ENCODE measurements at places on chromosomes 7 and 10. TPM values are rescaled to one million over a fixed set of nuclear protein-coding genes. Genes with fewer than 3 reads are reported as not detected.
A peak's percentile ranks its signal among the peaks of the same experiment; 100 is the strongest.

COL26A1 gene
- 0.02 TPM for total RNA-seq

PON1 gene
- not detected for total RNA-seq

SLC39A12 gene
- total RNA-seq, result not detected

OR9A2 gene
- total RNA-seq, result not detected

C10orf67 gene
- 0.10 TPM for total RNA-seq

GNAI1 gene
- total RNA-seq, result 36.2 TPM

RBM17 gene
- 46.4 TPM for total RNA-seq

PHYHIPL gene
- total RNA-seq, result not detected

TUBAL3 gene
- not detected for total RNA-seq

ITIH5 gene
- total RNA-seq, result not detected

SMO gene
- 15.8 TPM for total RNA-seq

PIP gene
- total RNA-seq, result not detected

ATXN7L1 gene
- 4.6 TPM for total RNA-seq

GRCh38 chr7:38929460-38930171 lies 20.6 kb upstream of the VPS41 start:
- peak; percentile 4 for DNase-seq

GRCh38 chr10:42652858-42653257 lies 14.5 kb upstream of the ZNF33B start:
- DNase-seq, result no peak

DNA sequence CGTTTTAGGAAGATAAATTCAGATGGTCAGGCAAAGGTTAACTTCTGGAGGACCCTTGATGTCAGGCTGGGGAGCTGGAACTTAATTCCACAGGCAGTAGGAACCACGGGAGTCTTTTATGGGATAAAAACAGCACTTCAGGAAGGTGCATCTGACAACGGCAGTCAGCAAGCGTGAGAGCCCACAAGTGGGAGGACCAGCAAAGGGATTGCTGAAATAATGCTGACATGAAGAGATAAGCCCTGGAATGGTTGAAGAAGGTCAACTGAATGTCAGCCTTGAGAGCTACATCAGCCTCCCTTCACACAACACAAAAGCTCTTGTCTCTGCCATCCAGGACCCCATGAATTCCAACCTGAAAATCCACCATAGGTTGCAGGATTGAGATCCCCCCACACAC lies 138.8 kb downstream of the SORCS1 start:
- DNase-seq, result no peak

DNA sequence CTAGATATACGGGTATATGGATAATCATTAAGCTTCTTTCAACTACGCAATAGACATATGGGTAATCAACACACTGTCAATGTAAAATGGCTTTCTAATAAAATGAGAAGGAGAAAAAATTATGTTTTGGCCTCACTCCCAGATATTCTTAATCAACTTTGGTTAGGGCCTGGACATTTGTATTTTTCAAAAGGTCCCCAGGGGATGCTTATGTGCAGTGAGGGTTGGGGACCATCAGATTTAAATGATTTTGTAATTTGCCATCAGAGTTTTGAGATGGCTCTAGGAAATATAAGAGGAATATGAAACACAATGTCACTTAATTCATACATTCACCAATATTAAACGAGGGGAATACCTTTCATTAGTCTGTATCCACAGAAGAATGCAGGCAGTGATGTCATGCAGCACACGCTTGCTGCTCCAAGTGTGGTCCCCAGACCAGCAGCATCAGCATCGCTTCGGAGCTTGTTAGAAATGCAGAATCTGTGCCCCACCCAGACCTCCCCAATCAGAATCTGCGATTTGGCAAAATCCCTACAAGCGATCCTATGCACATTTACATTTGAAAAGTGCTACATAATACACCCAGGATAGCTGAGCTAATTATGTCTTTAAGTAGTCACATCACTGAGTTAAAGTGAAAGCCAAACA lies 75.1 kb downstream of the INHBA start:
- DNase-seq, result no peak

DNA sequence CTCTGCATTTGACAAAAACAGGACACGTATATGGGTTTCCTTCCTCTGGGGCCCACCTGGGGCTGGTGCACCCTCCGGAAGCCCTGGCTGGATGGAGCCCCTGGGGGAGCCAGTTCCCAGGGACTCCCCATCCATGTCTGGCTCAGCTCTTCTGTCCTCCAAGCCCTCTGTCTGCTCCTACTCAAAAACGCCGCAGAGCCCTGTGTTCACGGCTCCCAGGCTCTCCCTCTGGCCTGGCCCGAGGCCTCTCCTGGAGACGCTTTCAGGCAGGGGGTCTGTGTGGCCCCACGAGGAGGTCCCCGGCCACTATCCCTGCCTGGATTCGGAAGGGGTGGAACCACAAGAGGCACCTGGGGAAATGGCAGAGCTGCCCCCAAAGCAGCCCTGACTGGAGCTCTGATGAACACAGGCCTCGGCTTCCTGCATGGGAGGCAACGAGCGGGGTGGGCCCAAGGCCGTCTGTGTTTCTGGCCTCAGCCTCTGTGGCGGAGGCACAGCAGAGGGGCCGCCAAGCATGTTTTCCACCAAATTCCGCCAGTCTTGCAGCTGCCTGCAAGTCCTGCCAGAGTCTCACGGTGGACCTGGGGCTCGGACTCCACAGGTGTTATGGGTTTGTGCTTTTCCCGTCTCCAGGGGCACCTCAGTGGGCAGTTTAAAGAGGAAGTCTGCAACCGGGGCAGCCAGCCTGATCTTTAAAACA lies 22.6 kb upstream of the INPP5A start:
- DNase-seq, result no peak

DNA sequence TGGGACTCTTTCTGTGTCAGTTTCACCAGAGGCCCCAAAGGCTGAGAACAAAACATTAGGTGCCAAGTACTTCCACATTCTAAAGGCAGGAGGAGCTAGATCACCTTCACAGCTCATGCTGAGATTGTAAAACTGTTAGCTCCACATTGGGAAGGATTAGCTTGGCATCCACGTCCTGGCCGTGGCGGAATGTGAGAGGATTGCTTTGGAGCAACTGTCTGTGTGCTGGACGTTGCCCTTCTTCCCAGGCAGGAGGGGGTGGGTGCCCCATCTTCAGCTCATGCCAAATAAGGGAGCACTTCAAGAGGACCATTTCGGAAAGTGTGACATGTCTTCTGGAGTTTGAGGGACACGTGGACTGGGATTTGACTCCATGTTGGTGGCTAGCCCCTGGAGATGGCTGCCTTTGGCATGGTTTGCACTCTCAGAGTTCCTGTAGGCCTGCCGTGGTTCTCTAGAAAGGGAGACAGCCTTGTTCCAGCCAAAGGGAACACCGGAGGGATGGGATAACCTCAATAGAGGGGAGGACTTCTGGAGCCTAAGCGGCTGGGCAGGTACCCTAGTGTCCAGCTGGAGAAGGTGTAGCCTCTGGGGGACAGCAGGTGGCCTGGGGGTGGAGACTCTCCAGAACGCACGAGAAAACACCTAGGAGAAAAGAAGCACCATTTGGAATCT lies 19.9 kb upstream of the FMC1 start:
- DNase-seq, result peak; percentile 23

- no peak for DNase-seq
These were observed 113.7 kb upstream of the ANKRD1 start for GRCh38 chr10:91034494-91035159.

GRCh38 chr10:100065084-100065660 lies 16.5 kb downstream of the CPN1 start:
- DNase-seq, result no peak

DNA sequence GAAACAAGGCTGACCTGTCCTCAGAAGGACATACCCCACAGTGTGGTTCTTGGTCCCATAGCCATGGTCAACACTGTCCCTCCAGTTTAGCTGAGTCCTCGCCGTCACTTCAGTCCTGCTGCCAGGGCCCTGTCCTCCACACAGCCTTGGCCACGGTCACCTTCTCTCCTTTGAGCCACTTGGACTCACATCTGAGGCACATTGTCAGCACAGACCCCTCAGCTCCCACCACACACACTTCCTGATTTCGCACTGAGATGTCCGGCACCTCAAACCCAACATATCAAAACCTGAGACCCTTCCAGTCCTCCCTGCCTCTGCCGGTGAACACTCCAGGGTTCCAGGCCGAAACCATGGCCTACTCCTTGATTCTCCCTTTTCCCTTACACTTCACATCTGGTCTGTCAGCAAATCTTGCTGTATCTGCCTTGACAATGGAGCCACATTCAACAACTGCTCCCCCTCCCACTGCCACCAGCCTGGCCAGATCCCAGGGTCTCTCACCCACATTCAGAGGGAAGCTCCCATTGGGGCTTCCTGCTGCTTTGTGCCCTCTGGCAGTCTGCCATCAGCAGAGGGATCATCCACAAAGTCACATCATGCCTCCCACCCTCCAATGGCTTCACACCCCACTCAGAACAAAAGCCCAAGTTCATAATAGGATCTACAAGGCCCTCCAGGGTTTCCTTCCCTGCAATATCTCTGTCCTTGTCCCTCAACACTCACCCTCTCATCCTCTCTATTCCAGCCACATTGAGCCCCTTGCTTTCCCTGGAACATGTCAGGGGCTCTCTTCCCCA lies 219.6 kb upstream of the SHH start:
- DNase-seq, result no peak

- no peak for DNase-seq
These were observed 899.1 kb upstream of the AUTS2 start for GRCh38 chr7:68699090-68699711.

DNA sequence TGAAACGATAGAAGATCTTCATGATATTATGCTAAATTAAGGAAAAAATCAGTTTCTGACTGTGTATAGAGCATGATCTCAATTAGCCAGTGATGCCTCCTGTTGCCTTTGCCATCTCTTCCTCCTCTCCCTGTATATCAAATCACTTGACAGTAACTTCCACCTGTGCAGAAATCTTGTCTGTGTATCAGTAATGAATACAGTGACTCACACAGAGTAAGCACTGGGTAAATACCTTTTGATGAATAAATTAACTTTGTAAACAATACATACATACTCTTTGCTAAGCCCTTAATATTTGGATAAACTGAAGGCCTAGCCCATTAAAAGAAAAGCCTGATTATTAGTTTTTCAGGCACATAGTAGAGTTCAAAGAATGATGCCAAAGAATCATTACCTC lies 610.6 kb upstream of the NRP1 start:
- no peak for DNase-seq

DNA sequence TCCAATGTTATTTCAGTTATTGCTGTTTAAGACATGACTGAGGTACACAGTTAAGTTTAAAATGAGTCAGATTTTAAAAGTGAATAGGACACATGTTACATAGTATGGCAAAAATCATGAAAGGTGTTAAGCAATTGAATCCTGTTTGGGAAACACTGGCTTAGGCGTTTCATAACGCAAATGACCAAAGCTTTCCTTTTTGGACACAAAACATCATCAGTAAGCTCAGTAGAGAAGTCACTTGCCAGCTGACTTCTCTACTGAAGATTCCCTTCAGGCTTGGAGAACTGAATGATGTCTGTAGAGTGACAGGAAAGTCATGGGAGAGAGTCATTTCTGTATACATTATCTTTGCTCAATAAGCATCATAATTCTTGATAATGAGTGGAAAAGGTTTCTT lies 64.4 kb upstream of the RSBN1L start:
- DNase-seq, result no peak

GRCh38 chr7:133931053-133931452 lies 196.1 kb upstream of the LRGUK start:
- DNase-seq, result peak; percentile 21

- no peak for DNase-seq
These were observed 180.5 kb downstream of the CREB5 start for GRCh38 chr7:28592861-28593260.

DNA sequence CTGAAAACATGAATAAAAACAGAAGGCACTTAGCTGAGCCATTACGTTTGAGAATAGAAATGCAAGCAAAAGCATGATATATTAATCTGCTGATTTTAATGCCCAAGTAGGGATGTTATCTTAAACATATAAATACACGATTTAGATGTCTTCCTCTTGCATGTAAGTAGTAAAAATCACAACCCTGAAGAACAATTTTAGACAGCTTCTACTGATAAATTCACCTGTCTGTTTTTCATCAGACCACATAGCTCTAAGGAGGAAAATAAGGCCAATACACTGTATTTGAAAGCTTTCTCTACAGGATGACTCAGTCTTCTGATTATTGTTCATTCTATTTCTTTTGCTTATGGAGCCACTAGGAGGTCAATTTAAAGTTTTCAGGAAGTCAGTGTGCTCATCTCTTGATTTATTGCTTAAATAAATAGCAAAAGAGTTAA lies 210.9 kb upstream of the CHRM2 start:
- DNase-seq, result peak; percentile 10

- no peak for DNase-seq
These were observed 16.7 kb upstream of the ZNF862 start for GRCh38 chr7:149821191-149822148.

GRCh38 chr10:34137955-34138354 lies 677.1 kb downstream of the PARD3 start:
- DNase-seq, result peak; percentile 16

GRCh38 chr10:14757986-14758385 lies 16.7 kb downstream of the FAM107B start:
- no peak for DNase-seq

DNA sequence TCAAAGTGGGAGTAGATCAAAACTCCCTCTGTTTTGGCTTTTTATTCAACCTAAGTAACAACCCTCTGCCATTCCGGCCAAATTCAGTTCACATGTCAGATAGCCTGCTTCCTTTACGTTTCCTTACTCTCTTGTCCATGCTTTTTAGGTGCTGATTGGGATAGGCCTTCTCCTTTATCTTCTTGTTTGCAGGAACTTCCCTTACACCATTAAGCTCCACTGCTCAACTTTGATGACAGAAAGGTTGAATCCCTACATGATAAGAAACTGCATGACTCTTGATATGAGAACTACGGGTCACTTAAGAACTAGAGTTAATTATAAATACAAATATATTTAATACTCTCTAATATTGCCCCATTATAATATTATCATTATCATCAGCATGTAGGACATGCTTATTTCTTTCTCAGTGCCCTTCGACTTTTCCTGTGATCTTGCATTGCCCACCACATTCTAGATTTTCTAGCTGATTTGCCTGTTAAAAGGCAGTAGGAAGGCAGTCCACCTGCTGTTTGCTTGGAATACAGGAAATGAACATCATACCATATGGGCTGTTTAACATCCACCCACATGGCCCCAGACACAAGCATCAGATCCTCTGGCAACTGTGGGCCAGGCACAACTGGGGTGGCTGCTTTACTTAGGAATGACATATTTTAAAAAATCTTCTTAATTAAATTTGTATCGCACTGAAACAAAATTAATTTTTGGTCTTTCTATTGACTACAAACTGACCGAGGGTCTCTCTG lies 59.7 kb upstream of the CCDC6 start:
- no peak for DNase-seq

- no peak for DNase-seq
These were observed 59.0 kb upstream of the ZC3HAV1 start for GRCh38 chr7:139168479-139168878.

- DNase-seq, result peak; percentile 24
These were observed 713 bp downstream of the LZTS2 start for GRCh38 chr10:101000127-101000914.

GRCh38 chr10:1551636-1552338 lies 185.5 kb downstream of the ADARB2 start:
- no peak for DNase-seq

GRCh38 chr7:116786791-116787443 lies 75.5 kb upstream of the CAPZA2 start:
- peak; percentile 70 for DNase-seq

GRCh38 chr7:138249975-138250374 lies 173.7 kb downstream of the AKR1D1 start:
- no peak for DNase-seq

GRCh38 chr10:46282842-46283574 lies 3.8 kb upstream of the ANTXRL start:
- DNase-seq, result peak; percentile 53
